ENCODE measurements at places on chromosomes 2 and 18.

DNA sequence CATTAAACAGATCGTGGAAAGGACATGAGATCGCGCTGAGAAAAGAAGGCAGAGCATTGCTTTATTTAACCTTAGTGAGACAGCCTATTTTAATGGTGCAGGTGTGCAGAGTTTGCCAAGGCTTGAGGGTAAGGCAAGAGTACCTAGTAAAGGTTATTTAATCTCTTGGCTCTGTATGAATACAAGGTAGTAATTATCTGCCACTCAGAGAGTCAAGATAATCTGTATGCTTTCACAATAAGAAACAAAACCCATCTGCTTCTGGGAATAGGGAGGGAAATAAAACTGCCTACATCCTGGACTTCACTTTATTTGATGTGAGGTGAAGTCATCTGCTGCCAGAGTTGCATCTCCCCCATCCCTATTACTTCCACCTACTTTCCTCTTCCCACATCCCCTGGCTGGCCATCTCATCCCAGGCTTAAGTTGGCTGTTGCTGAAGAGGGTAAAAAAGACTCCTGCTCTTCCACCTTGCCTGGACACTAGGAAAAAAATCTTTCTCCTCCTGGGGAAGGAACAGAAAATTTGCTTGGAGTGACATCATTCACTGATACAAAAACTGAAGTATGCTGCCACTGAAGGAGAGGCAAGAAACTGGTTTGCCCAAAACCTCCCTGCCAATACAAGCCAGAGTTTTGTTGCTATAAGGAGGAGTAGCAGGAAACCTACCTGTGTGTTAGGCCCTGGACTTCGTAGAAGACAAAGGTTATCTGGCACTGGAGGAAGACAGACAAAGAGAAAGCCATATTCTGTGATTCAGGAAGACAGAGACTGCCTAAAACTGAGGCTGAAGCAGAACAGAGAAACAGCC, 35.8 kb upstream of the ARHGAP25 start:
- no peak for DNase-seq

DNA sequence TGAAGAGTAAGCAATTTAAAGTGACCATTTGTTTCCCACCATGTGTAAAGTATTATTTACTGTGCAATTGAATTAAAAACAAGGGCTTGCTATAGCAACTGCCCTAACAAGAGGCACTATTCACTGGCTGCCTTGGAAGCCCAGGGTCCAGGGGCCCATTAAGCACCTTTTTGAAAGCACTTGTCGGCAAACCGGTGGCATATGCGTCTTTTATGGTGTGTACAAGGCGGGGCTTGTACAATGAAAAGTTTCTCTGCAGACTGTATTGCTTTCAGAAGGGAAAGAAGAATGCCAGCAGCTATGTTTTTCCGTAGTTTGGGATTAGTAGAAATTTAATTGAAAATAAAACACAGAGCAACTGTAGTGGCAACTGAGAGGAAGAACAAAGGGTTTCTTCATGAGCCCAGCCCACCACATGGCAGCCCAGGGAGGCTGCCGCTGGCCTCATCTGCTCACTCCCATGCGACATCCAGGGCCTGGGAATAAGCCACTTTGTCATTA, 279.5 kb upstream of the PARD3B start:
- DNase-seq = no peak

DNA sequence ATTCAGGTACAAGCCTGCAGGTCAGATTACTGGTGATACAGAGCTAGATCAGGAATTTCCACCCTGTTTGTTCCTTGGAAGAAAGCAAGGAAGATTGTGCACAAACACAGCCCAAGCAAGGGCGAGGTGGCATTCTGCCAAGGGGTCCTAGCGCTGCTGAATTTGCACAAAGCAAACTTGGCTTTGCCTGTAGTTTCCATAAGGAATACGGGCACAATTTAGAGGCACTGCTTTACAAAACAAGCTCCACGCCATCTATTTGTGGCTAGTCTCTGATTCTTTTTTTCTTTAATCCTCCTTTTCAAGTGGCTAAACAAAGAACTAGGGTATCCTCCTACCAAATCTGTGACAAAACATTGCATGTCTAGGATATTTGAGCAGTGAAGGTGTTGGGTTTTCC, 195.5 kb upstream of the ACVR2A start:
- no peak for DNase-seq

DNA sequence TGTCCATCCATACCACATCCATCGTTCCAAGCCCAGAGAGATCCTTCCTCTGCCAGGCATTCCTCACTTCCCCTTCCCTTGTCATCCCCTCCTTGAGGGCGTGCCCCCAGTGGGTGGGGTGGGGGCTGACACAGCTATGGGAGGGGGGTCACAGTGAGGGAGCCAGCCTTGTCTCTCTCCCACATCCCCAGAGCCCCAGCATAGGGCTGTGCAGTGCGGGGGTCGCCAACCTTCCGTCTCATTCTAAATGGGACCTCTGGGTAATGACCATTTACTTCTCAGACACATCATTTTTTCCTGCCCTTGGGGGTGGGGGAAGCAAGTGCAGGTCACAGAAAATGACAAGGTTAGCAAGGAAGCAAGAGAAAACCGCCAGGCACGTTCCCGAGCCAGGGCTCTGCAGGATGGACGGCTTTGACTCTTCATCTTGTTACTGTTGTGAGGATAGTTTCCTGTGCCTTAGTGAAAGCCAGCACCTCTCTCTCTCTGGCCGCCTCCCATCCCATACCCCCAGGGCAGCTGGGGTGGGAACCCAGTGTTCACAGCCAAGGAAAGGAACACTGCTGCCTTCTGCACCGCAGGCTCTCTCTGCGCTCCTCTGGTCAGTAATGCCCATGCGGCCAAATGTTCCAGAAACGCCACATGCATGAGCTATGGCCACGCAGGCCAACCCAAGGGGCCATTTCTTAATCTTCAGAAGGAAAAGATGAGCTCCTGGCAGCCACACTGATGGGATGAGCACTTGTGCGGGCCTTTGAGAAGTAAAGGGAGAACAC, 22.7 kb upstream of the OTOS start:
- DNase-seq = no peak

GRCh38 chr18:37304012-37304680, 261.5 kb downstream of the CELF4 start:
- no peak for DNase-seq

GRCh38 chr2:27369471-27370025, 590 bp downstream of the EIF2B4 start:
- DNase-seq = peak; percentile 85
